ENCODE measurements at places on chromosomes 2 and 18.

- DNase-seq: no peak
These were observed 4.7 kb upstream of the RAB11FIP5 start for GRCh38 chr2:73117441-73117840.

DNA sequence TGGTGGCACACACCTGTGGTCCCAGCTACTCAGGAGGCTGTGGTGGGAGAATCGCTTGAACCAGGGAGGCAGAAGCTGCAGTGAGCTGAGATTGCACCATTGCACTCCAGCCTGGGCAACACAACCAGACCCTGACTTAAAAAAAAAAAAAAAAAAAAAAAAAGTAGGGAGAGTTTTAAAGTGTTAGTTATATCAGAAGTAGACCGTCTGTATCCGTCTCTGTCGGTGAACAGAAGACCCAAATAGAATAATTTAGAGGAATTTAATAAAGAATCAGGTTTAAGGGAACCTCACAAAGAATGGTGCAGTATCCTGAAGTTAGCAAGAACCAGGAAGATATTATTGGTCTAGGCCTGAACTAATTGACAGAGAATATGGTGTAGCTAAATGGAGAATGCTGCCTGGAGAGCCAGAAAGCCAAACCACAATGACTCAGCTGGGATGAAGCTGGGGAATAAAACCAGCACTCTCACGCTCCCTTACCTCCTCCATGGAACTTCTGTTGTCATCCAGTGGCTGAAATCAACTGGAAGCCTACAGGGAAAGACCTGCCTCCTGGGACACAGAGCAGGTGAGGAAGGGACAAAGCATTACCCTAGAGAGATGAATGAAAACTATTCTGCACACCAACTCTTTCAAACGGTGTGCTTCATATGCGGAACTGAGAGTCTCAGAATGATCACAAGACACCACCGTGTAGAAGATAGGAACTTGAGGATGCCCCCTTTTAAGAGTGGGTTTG is 39.1 kb upstream of the PLEKHM3 start:
- DNase-seq: peak; percentile 93

DNA sequence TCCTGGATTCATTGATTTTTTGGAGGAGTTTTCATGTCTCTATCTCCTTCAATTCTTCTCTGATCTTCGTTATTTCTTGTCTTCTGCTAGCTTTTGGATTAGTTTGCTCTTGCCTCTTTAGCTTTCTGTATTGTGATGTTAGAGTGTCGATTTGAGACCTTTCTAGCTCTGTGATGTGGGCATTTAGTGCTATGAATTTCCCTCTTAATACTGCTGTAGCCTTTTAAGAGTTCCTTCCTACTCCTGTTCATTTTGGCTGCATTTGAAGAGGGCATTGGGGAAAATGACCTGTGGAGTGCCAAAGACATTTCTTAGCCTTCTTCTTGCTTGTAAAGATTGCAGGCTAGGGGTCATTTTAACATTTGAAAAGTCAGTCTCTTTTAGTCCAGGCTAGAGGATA is 463.8 kb upstream of the GCFC2 start:
- DNase-seq: no peak

DNA sequence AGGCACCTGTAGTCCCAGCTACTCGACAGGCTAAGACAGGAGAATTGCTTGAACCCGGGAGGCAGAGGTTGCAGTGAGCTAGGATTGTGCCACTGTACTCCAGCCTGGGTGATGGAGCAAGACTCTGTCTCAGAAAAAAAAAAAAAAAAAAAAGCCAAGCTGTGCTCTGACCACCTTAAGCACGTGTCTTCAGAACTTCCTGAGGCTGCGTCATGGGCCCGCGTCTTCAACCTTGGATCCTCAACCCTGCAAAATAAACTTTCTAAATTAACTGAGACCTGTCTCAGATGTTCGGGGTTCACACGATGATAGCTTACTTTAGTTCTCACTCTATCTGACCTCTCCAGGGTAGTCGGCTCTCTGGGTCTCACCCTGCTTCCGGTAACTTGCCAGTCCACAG is 65.8 kb upstream of the CABLES1 start:
- no peak for DNase-seq

- DNase-seq: peak; percentile 46
These were observed 7.0 kb downstream of the GPR45 start for GRCh38 chr2:105248316-105249070.

GRCh38 chr18:77140439-77141109 is 8.0 kb upstream of the MBP start:
- no peak for DNase-seq

DNA sequence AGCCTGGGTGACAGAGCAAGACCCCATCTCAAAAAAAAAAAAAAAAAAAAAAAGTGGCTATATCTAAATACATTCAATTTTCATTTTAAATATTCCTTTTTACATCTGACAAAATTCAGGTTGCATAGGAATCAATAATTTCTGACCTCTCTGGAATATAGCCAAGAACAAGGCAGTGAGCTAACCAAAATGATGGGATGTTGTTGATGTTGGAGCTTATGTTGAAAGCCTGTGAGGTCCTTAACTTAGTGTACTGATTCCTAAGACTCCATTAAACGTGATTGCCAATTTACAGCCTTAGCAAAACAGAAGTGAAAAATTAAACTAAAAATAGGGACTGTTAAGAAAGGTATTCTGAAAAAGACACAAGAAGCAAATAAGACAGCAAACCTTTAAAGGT is 109.6 kb downstream of the MEP1B start:
- no peak for DNase-seq

GRCh38 chr2:134238371-134238770 is 15.5 kb upstream of the MGAT5 start:
- no peak for DNase-seq

- DNase-seq: no peak
These were observed 1058.7 kb upstream of the KLHL29 start for GRCh38 chr2:22326250-22326649.

DNA sequence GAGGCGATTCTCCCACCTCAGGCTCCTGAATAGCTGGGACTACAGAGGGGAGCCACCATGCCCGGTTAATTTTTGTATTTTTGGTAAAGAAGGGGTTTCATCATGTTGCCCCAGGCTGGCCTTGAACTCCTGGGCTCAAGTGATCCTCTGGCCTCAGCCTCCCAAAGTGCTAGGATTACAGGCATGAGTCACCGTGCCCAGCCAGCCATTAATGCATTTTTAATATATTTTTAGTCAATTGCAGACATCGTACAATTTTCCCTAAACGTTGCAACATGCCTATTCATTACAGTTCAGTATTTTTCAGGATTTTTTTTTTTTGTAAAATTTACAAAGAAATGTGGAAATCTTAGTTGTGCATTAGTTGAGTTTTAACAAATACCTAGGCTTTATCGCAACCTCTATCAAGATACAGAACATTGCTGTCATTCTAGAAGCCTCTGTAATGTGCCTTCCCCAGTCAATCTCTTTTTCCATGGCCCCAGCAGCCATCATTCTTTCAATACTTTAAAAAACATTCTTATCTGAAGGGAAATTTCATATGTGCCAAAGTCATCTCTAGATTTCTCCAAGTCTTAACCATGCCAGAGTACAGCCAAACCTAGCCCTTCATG is 14.7 kb downstream of the NABP1 start:
- DNase-seq: no peak

- DNase-seq: no peak
These were observed 586.5 kb upstream of the NXPH2 start for GRCh38 chr2:139366681-139367080.

GRCh38 chr18:7711495-7711894 is 144.4 kb downstream of the PTPRM start:
- no peak for DNase-seq

- no peak for DNase-seq
These were observed at the start of gene CRACDL for GRCh38 chr2:98935777-98936352. CRACDL (minus strand) TSS chr2:98936225; CDS start chr2:98846800, 89,425 bp downstream.

- DNase-seq: no peak
These were observed 35.4 kb upstream of the DYNC1I2 start for GRCh38 chr2:171651667-171652415.

- DNase-seq: no peak
These were observed 87.3 kb downstream of the ACTR2 start for GRCh38 chr2:65314801-65315441.

- DNase-seq: peak; percentile 80
These were observed 52.3 kb downstream of the ZNF521 start for GRCh38 chr18:25299426-25300300.

DNA sequence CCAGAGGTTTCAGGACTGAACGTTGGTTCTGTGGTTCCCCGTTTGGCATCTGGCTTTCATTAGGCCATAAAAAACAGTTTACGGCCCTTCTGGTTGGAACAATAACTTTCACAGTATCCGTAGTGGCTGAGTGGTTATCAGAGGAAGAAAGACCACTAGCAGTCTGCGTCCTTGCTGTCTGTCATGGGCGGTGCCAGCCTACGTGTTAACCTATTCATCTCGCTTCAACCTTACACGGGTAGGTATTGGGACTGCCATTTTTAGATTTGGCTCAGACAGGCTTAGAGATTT is 42.6 kb upstream of the ROCK2 start:
- peak; percentile 89 for DNase-seq

GRCh38 chr2:39930175-39930917 is 151.3 kb upstream of the THUMPD2 start:
- no peak for DNase-seq

GRCh38 chr18:66510357-66511045 is 93.4 kb downstream of the CDH19 start:
- DNase-seq: no peak

GRCh38 chr2:218129458-218130135 is 3.8 kb downstream of the CXCR2 start:
- no peak for DNase-seq

DNA sequence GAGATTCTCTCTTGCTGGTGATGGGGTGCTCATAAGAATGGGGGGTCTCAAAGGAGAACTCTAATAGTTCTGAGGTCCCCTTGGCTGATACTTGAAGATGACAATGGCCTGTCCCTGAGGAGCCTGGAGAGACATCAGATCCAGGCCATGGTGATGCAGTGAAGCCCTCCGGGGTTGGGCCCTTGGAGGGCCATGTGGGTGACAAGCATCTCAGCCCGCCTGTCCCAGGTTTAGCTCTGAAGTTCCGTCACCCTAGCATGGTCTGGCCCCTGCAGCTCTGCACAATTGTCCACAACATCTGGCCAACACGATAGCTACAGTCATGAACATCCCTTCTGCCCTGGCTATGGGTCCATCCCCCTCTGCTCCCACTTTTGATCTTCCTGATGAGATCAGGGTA is 202.8 kb upstream of the HS6ST1 start:
- no peak for DNase-seq

GRCh38 chr2:82224301-82224940 is 1919.9 kb upstream of the LRRTM1 start:
- no peak for DNase-seq

- peak; percentile 86 for DNase-seq
These were observed 78.0 kb downstream of the CRIM1 start for GRCh38 chr2:36433311-36434217.
